H54 (cell line): ENCODE measurements at places on chromosomes 2 and 18.

DNA sequence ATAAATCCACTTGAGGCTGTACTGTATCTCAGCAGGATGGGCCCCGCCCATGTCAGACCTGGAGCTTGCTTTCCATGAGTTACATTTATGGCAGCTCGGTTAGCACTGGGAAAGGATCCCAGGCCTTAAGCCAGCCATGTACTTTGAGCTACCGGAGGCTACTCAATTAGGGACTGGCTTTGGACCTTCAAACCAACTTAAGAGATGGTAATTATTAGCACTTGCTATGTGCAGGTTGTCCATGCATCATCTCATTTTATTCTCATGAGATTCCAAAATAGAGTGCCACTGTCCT lies 64.4 kb downstream of the ACTR2 start:
- no peak for DNase-seq

- peak; percentile 22 for DNase-seq
Measured at GRCh38 chr2:88016960-88017779, 823 bp upstream of the RNU2-63P start.

DNA sequence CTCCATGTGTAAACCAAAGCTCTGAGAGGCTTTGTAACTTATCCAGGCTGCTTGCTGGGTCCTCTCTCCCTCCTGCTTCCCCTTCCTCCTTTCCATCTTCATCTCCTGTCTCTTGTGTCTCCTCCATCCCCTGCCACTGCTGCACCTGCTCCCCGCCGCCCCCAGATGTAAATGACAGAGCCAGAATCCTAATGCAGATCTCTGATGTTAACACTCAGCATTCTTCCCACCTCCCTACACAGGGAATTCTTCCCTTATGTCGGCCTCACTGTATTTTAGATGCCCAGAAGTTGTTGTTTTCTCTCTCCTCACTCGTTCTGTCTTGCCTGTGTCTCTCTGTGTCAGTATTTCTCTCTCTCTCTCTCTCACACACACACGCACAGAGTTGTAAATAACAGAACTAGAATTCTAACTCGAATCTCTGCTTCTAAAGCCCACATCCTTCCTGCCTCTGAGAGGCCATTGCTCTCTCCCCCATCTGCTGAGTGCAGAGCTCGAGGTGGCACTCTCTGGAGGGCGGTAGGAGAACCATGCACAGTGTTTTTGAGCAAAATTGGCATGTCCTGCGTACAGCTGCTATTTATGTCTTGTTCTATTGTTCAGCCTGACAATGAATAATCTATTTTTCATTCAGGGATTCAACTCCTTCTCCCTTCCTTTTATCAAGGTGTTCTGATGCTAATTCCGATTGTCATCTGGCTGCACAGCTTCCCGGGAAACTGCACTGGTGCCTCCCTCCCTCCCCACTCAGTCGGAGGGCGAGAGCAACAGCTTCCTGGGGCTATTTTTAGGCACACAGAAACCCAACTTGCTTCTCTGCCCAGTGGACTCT lies 219.9 kb downstream of the SH3RF3 start:
- DNase-seq: no peak

- DNase-seq: no peak
Measured at GRCh38 chr2:16400127-16400623, 265.5 kb downstream of the CYRIA start.

DNA sequence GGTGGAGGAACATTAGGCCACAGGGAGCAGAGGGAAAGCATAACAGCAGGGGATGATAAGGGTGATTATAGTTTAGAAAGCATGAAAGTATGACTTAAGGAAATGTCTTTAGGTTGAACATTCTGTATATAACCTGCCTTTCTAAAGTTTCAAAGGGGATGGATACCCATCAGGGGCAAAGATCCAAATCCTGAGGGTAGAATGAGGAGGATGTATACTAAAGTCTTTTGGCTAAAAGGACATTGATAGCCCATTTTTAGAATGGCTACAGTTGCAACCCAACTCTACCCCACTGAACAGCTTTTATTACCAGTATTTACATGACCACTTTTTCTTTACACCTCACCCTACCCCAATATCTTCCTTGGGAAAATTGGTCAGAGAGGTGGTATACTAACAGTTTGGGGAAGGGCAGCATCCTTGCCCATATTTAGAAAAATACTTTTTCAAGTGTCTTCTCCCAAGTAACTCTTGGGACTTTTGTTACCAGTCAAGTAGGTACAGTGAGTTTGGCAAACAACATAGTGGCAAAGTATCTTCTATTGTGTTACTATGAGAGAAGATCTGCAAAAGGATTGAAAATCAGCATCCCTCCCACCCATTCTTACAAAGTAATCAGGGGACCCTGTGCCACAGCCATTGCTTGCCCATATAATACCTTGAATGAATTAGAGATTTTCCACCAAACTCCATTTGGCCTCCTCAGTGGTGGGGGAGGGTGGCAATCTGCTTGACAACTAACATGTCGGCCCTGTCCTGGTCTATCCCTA lies 8.3 kb downstream of the MAT2A start:
- no peak for DNase-seq

DNA sequence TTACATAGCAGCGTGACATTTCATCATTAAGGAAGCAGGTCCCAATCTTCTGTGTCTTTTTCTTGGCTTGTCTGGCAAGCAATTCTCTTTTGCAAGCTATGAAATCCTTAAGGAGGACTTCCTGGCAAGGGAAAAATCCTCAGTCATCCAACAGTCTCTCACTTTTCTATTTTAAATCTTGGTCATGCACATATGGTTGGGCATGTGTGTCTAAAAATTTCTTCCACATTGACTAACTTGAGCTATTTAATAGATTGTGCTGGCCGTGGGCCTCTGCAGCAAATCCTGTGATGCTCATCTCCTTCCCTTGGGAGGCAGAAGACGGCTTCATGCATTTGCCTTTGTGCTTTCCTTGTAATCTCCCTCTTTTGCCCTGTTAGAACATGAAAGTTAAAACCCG lies 634.3 kb upstream of the FANCL start:
- no peak for DNase-seq

GRCh38 chr18:9616049-9616448 lies 1.7 kb upstream of the PPP4R1 start:
- DNase-seq: no peak

DNA sequence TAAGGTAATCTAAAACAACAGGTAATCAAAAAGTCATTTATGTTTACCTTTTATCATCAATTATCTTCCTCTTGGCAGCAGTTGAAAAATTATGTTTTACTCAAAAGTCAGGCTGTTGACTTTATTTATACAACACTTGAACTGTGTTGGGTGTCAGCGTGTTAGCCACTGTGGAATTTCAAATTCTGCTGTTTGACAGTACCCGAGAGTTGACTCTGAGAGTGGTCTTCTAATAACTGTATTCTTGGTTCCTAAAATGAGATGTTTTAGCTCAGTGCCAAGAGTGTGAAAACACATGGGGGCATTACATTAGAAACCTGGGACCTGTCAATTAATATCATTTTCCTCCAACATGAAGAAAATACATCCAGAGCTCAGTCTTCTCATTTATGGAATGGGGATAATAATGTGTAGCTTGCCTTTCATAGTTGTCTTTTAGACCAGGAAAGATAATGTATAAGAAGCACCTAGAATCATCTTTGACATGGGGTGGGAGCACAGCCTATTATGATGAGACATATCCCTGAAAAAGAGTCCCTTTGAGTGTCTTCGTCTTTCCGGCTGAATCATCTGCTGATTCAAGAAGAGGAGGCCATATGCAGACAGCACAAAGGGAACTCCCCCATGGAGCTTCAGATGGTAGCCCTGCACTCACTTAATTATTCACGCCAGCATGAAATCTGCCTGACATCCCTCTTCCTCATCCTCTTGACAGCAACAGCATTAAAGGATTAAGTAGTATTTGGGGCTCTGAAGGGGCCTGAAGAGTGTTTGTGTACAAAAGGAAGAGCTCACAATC lies 89.1 kb downstream of the AFF3 start:
- no peak for DNase-seq

- DNase-seq: no peak
Measured at GRCh38 chr2:64000630-64001381, 18.4 kb downstream of the VPS54 start.

DNA sequence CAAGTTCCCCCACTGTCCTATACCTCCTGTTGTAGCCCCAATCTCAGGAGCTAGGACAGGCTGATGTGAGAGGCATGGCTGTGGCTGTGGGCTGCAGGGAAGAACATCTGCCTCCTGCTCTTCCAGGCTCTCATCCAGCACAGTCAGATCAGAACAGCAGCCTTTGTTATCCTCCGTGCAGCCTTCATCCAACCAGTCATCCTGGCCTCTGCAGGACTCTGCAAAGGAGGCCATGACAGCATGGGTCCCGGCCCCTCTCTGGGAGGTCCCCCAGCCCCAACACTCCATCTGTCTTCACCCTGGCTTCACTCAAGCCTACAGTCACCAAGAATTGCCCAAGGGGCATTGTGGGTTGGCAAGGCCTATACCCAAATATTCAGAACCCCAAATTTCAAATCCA lies 223.2 kb upstream of the COPS8 start:
- DNase-seq: no peak

DNA sequence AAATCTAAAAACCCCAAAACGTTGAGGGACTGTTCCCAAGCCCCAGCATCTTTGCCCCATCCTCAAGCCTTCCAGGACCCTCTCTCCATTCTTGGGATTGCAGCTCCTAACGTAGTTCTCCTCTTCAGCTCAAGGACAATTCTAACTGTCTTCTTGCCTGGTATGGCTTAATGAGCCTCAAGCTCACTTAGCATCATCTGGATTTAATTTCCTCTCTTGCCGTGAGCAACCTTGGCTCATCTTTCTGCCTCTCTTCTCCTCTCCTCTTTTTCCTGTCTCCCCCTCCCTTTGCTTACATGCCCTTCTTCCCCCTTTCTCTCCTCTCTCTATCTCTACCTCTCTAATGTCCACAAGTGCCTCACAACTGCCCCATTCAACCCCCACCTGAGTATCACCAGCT lies 44.2 kb downstream of the TACR1 start:
- no peak for DNase-seq

GRCh38 chr2:263022-263738 lies 652 bp downstream of the SH3YL1 start:
- DNase-seq: no peak

DNA sequence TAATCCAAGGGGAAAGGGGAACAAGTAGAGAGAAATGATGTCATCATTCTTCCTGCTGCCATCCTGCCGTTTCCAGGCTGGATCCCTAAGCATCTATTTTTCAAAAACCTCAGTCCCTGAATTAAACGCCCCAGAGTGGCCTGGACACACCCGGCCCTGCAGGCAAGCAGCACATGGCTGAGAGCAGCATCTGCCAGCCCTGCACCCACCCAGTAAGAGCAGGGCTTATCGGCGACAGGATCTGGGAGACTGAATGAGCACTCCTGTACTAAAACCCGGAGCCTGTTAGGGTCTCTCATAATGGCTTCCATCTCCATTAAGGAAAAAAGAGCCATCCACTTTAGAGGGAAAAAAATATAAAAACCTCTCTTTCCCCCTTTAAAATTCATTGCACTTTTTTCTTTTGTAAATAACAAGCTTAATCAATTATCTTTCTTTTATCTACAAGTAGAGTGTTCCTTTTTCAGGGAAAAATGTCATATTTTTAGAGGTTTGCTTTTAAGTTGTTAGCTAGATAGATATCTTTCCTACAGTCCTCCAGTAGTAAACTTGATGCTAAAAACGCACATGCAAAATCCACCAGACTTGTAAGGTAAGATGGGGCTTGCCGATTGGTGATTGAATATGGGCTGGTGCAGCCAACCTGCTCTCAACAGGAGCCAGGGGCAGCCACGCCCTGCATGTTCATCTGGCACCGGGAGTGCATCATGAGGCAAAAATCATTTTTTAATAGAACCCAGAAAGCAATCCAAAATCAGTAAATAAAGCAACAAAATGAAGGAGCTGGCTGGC lies 457.8 kb downstream of the EIPR1 start:
- no peak for DNase-seq

DNA sequence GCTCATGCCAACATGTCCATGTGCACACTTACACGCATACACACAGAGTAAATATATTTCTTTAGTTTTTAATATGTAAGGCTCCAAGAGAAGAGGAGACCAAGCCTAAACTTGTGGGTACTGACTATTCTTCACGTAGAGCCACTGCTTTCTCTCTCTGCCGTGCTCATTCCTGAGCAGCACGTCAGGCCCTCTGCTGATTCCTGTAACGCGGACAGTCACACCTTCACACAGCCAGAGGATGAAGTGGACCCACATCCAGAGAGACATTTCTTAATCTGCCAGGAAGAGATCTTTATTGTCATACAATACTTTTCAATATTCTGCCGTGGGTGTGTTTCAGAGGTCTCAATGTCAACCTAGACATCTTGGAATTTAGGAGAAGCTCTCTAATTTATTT lies 560.7 kb downstream of the STK39 start:
- DNase-seq: no peak

- DNase-seq: no peak
Measured at GRCh38 chr2:5540856-5541255, 151.3 kb upstream of the SOX11 start.

GRCh38 chr2:36485521-36485920 lies 112.4 kb downstream of the FEZ2 start:
- no peak for DNase-seq

DNA sequence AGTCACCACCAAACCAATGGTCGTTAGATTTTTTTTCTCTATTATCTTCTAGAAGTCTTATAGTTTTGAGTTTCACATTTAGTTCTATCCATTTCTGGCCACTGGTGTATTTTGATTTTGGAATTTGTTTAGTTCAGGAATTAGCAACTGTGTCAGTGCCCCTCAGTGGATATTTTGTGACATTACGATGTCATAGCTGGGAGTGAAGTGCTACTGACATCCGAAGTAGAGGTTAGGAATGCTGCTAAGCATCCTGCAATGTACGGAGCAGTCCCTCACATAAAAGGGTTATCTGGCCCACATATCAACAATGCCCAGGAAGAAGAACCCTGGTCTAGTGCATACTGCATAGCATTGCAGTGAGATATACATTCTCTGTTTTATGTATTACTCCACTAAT lies 157.4 kb upstream of the RGPD4 start:
- no peak for DNase-seq

- DNase-seq: no peak
Measured at GRCh38 chr2:146820672-146821071, 1024.2 kb upstream of the ACVR2A start.

GRCh38 chr2:20590704-20591515 lies 60.0 kb downstream of the HS1BP3 start:
- DNase-seq: no peak

DNA sequence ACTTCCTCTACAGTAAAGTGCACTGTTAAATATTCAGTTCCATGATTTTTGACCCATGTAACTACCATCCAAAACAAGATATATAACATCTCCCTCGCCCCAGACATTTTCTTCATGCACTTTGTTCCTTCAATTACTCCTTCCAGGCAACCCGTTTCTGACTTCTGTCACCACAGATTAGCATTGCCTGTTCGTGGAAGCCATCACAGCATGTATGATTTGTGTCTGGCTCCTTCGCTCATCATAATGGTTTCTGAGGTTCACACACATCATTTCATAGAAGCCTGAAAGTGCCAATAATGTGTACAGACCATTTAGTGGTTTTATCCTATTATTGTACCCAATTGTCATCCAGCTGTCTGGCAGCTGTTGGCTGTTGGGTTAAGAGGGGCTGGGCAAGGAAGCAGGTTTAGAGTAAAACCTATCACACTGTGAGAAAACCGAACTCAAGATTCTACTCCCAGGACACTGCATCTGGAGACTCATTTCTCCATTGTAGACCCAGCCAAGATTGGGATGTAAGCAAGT lies 16.1 kb downstream of the ARHGAP28 start:
- no peak for DNase-seq

GRCh38 chr2:239760596-239760995 lies 264.5 kb downstream of the NDUFA10 start:
- no peak for DNase-seq
